RPMI7951 (cell line): ENCODE measurements at places on chromosomes 6 and 20.
A peak's percentile ranks its signal among the peaks of the same experiment; 100 is the strongest.

DNA sequence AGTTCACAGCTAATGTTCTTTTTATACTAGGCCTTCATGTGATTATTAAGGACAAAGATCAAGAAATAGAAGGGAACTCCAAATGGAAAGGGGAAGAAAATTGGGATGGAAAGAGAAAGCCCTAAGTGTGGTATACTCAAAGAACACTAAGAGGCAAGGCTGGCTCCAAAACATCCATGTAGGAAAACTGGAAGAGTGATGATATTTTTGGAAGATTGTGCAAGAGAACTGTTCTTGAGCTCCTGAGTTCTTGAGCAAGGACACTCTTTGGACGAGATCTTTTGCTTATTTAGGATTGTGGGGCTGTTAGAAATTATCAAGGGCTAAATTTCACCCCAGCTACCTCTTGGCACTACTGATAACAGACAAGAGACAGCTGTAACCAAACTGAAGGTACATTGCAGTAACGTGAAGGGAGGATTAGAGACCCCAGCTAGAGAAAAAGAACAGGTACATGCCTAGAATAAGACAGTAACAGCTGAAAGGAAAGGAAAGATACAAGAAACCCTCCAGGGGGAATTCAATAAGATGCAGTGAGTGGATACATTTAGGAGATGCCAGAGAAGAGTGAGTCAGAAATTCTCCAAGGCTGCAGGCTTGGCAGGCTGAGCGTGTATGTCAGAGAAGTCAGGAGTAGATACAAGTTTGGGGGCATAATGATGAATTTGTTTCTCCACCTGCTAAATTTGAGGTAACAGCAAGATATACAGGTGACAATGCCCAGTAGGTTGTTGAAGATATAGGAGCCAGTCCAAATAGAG lies 69.7 kb downstream of the CBLN4 start:
- DNase-seq: no peak

- DNase-seq: no peak
These were observed 3.4 kb upstream of the ZNF217 start for GRCh38 chr20:53597030-53597482.

- DNase-seq: peak; percentile 90
These were observed 22.4 kb upstream of the KIAA0408 start for GRCh38 chr6:127481628-127482027.

DNA sequence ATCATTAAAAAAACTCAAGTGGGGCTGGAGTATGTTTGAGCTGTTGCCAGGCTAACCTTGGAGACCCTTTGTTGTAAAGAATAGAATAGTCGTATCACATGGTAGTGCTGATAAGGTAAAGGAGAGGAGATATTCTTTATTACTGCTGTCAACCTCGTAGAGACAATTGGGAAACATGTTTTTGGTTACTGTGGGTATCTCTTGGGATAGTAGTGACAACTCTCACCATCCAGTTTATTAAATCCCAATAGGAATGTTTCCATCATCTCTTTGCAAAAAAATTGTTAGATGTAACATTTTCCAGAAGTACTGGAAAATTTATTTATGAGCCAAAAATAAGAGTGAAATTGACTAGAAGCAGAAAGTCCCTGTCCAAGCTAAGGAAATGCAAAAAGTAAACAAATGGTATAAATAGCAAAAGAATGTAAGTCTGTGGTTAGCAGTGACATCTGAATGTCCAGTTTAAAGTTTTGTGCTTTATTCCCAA lies 829.3 kb upstream of the CITED2 start:
- peak; percentile 57 for DNase-seq

DNA sequence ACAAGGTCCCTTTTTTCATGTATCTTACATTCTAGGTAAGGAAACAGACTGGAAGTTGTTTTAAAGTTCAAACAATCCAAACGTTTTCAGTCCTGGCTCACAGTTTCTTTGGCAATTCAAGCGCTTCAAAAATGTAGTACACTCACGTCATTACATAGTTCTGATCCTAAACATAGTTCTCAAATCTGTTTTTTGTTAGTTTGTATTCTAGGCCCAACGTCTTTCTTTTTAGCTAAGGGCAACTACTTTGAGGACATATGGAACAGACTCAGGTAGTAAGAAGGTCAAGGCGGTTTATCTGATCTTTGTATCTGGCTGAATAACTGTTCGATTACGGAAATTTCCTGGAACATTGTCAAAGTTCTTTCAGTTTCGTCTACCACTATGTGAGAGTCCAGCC lies 36.9 kb upstream of the PLCB4 start:
- DNase-seq: no peak

GRCh38 chr20:39129523-39129922 lies 167.4 kb downstream of the DHX35 start:
- DNase-seq: no peak

DNA sequence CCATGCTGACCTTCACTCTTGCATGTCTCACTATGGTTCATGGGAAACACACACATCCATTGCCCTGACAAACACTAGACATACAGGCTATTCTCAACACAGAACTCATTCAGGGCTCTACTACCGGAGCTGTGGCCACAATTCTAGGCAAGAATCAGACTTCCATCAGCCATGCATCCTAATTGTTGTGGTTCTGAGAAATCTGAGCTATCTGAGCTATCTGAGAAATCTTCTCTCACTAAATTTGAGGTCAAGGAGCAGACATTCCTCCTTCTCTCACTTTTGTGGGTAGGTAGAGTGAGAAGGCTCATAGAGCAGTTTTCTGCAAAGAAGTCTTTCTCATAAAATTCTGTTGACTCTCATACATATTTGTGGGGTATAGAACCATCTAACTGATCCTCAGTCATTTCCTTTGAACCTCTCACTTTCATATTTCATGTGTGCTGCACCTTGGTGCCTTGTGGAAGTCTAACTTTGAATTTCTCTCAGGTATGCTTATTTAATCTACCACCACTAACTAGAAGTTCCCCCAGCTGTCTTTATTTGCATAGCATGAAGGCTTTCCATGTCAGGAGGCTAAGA lies 43.6 kb downstream of the ADGRF1 start:
- peak; percentile 43 for DNase-seq

DNA sequence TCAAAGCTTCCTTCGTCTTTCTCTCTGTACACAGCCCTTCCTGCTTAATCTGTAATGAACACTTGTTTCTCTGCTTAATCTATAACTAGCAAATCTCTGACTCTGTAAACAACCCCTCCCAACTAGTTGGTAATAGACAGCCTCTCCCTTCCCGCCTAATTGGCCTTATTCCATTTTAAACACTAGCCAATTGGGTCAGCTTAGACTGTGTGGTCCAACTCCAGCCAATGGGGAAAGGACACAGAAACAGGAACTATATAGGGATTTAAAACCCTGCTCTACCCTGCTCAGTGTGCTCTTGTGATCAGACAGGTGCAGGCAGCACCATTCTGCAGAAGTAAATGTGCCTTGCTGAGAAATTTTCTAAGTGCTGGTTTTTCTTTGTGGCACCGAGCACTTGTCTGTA lies 18.5 kb downstream of the CHD6 start:
- DNase-seq: no peak

- DNase-seq: peak; percentile 72
These were observed 63.0 kb upstream of the CD2AP start for GRCh38 chr6:47414423-47415167.

- DNase-seq: no peak
These were observed 377.8 kb downstream of the UTRN start for GRCh38 chr6:144662812-144663365.

DNA sequence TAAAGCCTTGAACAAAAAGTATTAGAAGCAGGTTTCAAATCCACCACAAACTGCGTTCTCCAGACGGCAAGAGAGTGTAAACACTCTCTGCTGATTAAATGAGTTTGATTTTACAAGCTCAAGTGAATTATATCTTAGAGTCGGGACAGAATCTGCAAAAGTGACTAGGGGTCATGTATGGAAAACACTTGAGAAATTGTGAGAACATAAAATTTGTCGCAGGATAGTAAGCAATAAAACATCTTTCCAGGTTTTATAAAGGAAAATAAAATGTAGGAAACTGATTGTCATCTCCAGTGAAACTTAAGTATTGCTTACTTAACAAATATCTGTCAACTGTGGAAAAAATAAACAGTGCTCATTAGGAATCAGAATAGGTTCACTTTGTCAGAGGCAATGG lies 374.2 kb downstream of the ARHGAP18 start:
- no peak for DNase-seq

GRCh38 chr6:128302942-128303341 lies 217.5 kb downstream of the PTPRK start:
- DNase-seq: no peak

- DNase-seq: no peak
These were observed 41.2 kb downstream of the BTBD3 start for GRCh38 chr20:11958855-11959254.

DNA sequence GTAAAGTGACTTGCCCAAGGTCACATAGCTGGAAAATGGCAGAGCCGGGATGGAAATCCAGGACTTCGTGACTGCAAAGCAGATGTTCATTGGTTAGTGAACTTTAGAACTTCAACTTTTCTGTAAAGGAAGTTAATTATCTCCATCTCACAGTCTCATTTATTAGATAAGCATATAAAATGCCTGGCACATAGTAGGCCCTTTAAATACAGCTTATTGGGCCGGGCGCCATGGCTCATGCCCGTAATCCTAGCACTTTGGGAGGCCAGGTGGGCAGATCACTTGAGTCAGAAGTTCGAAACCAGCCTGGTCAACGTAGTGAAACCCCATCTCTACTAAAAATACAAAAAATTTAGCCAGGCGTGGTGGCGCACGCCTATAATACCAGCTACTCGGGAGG lies 1.7 kb upstream of the MMP9 start:
- no peak for DNase-seq

- DNase-seq: no peak
These were observed 564.9 kb upstream of the IRAK1BP1 start for GRCh38 chr6:78302411-78302810.

GRCh38 chr6:119527231-119527578 lies 177.6 kb upstream of the MAN1A1 start:
- peak; percentile 32 for DNase-seq

DNA sequence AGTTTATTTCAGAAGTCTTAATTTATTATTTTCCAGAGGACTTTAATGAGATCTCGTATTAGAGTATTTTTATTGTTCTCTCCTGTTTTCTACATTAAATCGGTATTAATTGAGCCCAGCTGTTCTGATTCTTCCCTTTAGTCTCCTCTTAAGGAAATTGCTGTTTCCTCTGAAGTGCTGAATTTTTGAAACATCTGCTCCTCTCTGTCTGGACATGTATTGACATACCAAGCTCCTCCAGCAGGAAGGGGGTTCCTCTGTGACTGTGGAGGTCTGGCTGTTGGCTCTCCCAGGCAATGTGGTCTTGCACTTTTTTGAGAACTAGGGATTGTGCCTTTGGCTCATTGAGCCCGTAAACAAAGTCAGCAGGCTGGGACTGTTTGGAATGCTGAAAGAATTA lies 74.9 kb downstream of the MAP3K4 start:
- no peak for DNase-seq

DNA sequence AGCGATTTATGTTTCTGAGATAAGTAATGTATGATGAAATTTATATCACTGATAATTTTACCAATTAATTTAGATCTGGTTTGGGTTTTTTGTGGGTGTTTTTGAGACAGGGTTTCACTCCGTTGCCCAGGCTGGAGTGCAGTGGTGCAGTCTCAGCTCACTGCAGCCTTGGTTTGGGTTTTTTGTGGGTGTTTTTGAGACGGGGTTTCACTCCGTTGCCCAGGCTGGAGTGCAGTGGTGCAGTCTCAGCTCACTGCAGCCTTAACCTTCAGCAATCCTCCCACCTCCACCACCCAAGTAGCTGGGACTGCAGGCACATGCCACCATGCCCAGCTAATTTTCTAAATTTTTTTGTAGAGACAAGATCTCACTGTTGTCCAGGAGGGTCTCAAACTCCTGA lies 13.0 kb downstream of the MRS2 start:
- no peak for DNase-seq

DNA sequence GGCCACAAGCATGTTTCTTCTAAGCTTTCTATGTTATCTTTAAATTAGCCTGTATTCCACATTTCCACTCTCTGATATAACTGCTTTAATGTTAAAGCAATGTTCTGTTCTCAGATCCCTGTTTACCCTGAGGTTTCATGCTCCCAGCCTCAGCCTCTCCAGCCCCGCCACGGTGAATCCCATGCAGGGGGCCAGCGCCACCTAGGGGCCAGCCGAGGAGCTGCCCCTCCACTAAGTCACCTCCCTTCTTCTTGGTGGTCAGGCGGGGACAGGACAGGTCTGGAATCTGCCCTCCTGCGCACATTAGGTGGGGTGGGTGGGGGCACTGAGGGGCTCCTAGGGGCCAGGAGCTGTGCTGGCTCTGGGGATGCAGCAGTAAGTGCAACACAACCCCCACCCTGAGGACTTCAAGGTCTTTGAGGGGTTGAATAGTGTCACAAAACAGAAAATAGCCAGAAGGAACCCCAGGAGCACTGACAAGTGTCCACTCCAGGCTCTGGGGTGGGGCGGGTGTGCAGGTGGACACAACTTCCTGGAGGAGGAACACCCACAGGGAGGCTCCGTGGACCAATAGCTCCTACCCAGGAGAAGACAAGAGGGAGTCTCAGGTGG lies 61.6 kb downstream of the RAB44 start:
- peak; percentile 61 for DNase-seq

- DNase-seq: no peak
These were observed 63.8 kb downstream of the GMDS start for GRCh38 chr6:2181567-2181966.

GRCh38 chr6:53651764-53652401 lies 13.7 kb downstream of the KLHL31 start:
- DNase-seq: peak; percentile 64

DNA sequence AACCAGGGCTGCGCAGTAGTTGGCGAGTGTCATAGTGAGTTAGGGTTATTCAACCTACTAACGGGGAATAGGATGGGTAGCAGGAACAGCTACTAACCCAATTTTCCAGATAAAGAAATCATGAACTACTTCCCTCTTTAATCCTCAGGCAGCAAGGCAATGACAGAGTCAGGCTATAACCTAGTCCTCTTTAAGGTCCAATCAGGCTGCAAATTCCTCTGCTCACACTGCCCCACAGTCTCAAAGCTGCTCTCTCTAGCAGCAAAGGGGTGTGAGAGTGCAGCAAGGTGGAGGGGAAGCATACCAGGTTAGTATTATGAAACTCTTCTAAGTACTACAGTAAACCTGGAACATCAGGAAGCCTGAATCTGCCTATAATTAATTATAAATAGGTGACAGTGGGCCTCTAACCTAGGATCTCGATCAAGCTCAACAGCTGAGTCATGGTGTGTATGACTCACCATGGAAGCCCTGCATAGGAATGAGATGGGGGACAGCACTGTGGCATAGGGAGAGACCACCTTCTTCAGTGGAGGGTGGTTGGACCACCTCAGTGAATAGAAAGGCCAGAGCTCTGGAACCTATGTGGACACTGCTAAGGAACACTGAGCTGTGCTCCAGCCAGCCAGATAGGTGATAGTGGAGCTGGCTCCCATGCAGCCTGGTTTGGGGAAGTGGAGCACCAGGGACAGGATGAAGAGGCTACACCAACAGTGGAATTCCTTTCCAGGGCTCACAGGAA lies 7.9 kb downstream of the PEX6 start:
- peak; percentile 47 for DNase-seq

- DNase-seq: no peak
These were observed 252.0 kb downstream of the SOX4 start for GRCh38 chr6:21845439-21846140.
